ENCODE measurements at places on chromosomes 5 and 9. TPM values are rescaled to one million over a fixed set of nuclear protein-coding genes. Genes with fewer than 3 reads are reported as not detected.

DNA sequence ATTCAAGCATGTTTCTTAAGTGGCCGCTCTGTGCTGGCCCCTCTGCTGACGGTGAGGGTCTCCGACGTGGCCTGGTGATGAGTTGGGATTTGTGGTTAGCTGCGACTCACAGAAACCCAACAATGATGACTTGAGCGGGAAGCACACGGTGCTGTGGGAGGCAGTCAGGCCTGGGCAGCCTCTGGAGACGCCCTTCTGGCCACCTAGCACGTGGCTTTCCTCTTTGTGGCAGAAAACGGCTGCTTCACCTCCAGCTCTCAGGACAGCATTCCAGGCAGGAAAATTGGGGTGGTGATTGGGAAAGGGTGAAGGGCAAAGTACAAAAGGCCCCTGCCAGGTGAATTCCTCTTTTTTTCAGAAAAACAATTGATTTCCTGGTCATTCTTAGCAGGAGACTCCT, 17.5 kb upstream of the IER5L start:
- peaks cover 2% of the 10 kb centered on the region for H3K27me3 ChIP-seq
- no peak overlapping the region for H3K27ac ChIP-seq
- no peak for DNase-seq
- H3K36me3 ChIP-seq, result no peaks in the 10 kb centered on the region

GRCh38 chr9:7606591-7606990, 193.0 kb downstream of the DMAC1 start:
- no peak overlapping the region for H3K4me3 ChIP-seq
- H3K27me3 ChIP-seq, result no peaks in the 10 kb centered on the region
- H3K27ac ChIP-seq, result no peak overlapping the region

- H3K27me3 ChIP-seq, result no peaks in the 10 kb centered on the region
- DNase-seq, result no peak
- no peak overlapping the region for H3K27ac ChIP-seq
- H3K36me3 ChIP-seq, result no peaks in the 10 kb centered on the region
- H3K4me1 ChIP-seq, result no peaks in the 10 kb centered on the region
These were observed 19.7 kb upstream of the ARHGEF28 start for GRCh38 chr5:73606206-73606753.

DNA sequence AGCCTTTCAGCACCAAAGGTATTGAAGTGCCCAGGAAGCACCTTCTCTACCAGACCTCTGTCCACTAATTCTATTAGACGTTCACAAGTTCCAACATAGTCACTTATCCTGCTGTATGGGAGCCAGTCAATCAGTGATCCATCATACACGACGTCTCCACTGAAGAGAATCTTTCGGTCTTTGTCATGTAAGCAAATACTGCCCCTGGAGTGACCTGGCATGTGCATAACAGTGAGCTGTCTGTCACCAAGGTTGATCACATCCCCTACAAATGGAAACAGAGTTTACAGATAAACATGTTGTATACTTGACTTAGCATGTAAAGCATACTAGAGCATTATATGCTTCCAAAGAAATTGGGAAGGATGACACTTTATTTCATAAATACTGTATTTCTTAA, 13.3 kb downstream of the MBLAC2 start:
- no peaks in the 10 kb centered on the region for H3K4me1 ChIP-seq
- no peaks in the 10 kb centered on the region for H3K27me3 ChIP-seq
- H3K36me3 ChIP-seq, result no peaks in the 10 kb centered on the region
- no peak overlapping the region for H3K4me3 ChIP-seq
- no peak overlapping the region for H3K27ac ChIP-seq
- DNase-seq, result no peak

DNA sequence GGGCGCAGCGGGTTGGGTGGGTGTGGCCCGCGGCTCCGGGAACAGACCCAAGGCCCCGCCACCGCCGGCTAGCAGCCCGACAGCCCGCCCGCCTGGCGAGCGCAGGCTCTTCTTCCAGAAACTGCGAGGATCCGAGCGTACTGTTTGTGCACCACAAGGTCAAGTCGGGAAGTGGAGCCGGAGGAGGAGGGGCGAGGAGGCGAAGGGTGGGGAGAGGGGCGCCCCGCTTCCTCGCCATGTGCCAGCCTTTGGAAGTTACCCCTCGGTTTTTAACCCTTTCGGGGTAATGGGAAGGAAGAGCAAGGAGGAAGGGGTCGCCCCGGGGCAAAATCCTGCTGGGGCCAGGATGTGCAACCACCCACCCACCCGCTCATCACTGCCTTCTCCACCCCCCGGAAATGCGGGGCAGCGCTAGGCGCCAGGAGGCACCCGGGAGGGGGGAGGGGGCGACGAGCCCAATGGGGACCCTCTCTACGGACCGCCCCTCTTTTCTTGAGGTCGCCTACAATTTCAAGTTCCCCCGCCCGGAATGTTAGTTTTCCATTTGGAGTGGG, 1.1 kb upstream of the JADE2 start:
- DNase-seq, result peak; percentile 81
- H3K27ac ChIP-seq, result peak overlapping the region; percentile 99
- no peaks in the 10 kb centered on the region for H3K36me3 ChIP-seq

GRCh38 chr5:101969742-101970141, 326.3 kb downstream of the SLCO4C1 start:
- H3K27me3 ChIP-seq, result no peaks in the 10 kb centered on the region
- H3K36me3 ChIP-seq, result no peaks in the 10 kb centered on the region
- no peak overlapping the region for H3K27ac ChIP-seq
- H3K4me3 ChIP-seq, result no peak overlapping the region

DNA sequence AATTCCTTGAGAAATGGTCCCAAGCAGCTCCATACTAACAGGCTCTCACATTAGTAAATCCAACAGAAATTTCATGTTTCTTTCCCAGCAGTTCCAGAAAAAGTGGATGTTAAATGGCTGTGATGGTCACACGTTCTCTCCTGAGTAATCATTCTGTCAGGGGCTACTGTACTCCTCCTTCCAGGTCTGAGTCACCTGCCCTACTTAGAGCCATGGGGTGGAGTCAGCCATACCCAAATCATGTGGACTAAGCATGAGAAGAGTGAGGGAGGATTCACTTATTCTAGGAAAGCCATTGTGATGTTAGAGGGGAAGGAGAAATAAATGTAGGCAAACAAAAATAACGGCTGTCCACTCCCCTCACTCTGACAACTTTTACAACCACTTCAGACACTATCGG, 547.2 kb downstream of the CSNK1G3 start:
- H3K4me1 ChIP-seq, result no peaks in the 10 kb centered on the region
- H3K27me3 ChIP-seq, result no peaks in the 10 kb centered on the region
- DNase-seq, result no peak
- H3K36me3 ChIP-seq, result no peaks in the 10 kb centered on the region
- H3K4me3 ChIP-seq, result no peak overlapping the region

The IL13 gene
- total RNA-seq, result 0.98 TPM

The STPG3 gene
- not detected for total RNA-seq

The FGF1 gene
- 131 TPM for total RNA-seq

The C5orf58 gene
- not detected for total RNA-seq

The PTPDC1 gene
- 80.2 TPM for total RNA-seq

Data from tibial nerve (tissue), 4 donors.